ENCODE measurements at places on chromosomes 3 and 15.

GRCh38 chr3:186949281-186949982 lies 19.1 kb downstream of the ST6GAL1 start:
- no peak for DNase-seq

DNA sequence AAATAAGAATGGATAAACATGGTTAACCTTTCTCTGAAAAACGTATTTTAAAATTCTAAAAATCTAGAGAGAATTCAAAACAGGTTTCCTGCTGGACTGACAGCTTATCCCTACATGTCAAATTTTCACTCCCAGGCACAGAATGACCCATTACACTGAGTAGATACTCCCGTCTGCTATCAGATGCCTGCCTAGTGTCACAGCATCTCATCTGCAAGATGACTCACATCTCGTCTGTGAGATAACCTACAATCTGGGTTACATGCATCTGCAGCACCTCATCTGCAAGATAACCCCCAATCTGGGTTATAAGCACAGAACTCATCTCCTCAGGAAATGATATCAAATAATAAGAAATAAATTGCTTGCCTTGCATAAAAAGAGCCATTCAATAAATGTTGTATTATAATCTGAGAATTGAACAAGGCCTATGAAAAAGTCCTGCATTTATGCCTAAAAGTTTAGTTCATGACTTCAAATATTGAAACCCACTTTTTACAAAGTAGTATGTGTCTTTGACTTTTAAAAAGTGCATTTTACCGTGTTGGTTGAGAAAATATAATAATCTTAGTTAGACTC lies 188.3 kb upstream of the THBS1 start:
- no peak for DNase-seq

DNA sequence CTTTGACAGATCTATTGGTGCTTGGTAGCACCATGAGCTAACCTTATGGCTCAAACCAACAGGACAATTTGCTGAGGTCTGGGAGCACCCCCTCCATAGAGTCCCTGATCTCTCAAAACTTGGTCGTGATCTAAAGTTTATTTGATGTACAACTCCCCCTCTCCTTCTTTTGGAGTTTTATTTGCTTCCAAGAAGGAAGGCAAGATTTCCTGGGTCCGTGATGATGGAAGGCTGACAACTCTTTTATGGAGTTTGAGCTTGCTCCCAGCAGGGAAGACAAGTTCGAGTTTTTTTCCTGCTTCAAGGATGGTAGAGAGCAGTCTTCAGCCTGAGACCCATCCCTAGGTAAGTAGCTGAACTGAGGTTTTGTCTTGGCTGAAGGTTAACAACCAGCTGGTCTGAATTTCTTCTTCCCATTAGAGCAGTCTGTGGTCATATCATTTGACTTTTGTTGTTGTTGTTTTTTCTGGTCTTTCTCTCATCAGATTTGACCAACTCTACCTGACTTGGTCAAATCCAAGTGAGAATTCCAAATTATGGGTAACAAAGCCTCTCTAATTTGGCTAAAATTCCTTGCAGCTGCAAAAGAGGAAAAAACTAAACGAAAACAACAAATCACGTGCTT lies 2.8 kb upstream of the MUC20 start:
- DNase-seq: no peak

- DNase-seq: no peak
Observed at GRCh38 chr15:70264014-70264582, 166.4 kb upstream of the TLE3 start.

GRCh38 chr3:42690766-42691680 lies 5.7 kb downstream of the KLHL40 start:
- DNase-seq: no peak

All from activated naive CD4-positive, alpha-beta T cell treated with anti-CD3 and anti-CD28 coated beads, Interleukin-2, amount 10 ng/mL, durations not matched to agents 7 days and 5 days (primary cell).